ENCODE measurements at places on chromosomes 6 and 20. TPM values are rescaled to one million over a fixed set of nuclear protein-coding genes. Genes with fewer than 3 reads are reported as not detected.

Gene HDGFL1
- total RNA-seq, result not detected

Gene EYS
- total RNA-seq, result under 0.01 TPM

Gene UST
- 29.4 TPM for total RNA-seq

Gene NFKBIE
- total RNA-seq, result 6.0 TPM

Gene BPI
- not detected for total RNA-seq

Gene FAM217A
- total RNA-seq, result not detected
